ENCODE measurements at places on chromosomes 6 and 20. TPM values are rescaled to one million over a fixed set of nuclear protein-coding genes. Genes with fewer than 3 reads are reported as not detected.

ALDH8A1 gene
- total RNA-seq = 1.8 TPM

DNA sequence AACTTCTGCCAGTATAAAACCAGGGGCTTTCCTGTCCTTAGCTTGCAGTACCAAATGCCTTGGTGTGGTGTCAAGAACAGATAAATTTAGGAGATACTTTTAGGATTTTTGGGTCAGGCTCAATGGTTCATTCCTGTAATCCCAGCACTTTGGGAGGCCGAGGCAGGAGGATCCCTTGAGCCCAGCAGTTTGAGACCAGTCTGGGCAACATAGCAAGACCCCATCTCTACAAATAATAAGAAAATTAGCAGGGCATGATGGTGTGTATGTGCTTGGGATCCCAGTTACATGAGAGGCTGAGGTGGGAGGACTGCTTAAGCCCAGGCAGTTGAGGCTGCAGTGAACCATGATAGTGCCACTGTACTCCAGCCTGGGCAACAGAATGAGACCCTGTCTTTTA, 3.2 kb upstream of the ZBTB12 start:
- no peak overlapping the region for H3K27ac ChIP-seq
- DNase-seq = no peak
- no peaks in the 10 kb centered on the region for H3K36me3 ChIP-seq

PRDM13 gene
- total RNA-seq = not detected

GRCh38 chr6:56291302-56291917, 44.0 kb upstream of the COL21A1 start:
- H3K27ac ChIP-seq = no peak overlapping the region
- H3K4me1 ChIP-seq = no peaks in the 10 kb centered on the region
- H3K36me3 ChIP-seq = no peaks in the 10 kb centered on the region
- no peak overlapping the region for H3K4me3 ChIP-seq
- DNase-seq = no peak

- H3K36me3 ChIP-seq = peaks cover 5% of the 10 kb centered on the region
- H3K27ac ChIP-seq = no peak overlapping the region
- H3K27me3 ChIP-seq = peaks cover 7% of the 10 kb centered on the region
- no peak overlapping the region for H3K4me3 ChIP-seq
- DNase-seq = no peak
Observed at GRCh38 chr6:2713473-2714110, 37.1 kb downstream of the MYLK4 start.

DNA sequence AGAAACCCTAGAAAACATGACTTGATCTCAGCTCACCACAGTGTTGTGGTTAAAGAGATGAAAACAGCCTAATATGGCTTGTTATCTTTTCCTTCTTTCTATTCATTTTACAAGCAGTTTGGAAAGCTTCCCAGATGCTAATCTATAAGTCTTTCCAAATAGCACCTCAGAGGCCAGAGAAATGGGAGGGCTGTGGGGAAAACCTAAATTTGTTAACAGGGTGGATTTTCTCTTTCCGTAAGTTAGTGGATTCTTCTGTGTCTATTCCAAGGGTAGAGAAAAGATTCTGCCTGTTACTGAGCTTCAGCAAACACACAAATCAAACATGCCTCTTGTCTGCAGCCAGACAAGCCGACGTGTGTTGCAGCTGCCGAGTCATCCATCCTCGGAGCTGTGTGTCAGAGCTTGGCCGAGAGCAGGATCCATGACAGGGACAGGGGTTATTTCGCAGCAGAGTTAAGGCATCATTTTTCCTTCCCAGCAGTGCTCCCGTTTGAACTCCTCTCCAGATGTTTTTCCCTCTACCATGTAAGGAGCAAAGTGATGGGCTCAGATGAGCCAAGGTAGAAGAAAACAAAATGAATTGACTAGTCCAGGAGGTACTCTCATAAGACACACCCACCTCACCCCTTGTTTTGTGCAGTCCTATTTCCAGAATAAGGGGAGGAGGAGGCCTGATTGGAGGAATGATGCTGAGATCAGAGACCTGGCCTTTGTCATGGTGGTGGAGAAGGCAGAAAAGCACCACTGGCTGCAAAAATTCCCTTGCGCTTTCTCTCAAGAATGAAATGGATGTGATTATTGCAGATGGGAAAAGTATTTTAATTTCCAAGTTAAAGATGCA, 560.0 kb downstream of the C6orf118 start:
- H3K27me3 ChIP-seq = no peaks in the 10 kb centered on the region
- no peak overlapping the region for H3K27ac ChIP-seq
- no peak overlapping the region for H3K4me3 ChIP-seq
- no peaks in the 10 kb centered on the region for H3K4me1 ChIP-seq

DNA sequence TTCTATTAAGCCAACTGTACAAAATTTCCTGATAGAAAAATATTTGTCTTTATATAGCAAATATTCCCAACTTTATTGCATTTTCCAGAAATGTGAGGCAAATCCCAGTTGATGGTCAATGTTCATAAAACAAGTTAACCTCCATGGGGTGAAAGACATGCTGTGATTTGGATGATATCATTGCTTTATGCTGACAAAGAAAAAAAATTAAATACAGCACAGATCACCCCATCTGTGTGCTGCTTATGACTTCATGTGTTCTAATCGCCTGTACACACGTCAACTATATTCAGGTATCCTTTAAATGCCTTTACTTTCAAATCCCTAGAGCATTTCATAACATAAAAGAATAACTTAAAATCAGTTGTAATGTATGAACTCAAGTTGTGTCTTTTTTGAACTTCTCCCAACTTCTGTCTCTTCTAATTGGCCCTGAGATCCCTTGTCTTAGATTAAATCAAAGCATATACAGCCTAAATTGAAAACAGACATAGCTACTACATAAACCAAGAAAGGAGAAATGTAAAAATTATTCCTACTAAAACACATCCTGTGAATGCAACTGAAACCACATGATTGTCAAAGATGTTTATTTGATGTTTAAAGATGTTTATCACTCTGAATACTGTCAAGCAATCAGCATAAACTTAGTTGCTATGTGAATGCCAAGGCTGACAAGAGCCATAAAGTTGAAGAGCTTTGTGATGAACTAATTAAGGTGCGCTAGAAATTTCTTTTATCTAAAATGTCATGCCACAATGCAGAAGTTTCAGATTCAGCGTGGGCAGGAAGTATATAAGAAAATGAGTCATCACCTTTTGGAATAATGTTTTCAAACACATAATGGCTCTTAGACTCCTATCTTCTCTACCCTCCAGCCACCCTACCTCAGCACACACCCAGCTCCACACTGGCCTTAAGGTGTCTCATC, 68.7 kb downstream of the FILIP1 start:
- H3K4me3 ChIP-seq = no peak overlapping the region
- H3K27ac ChIP-seq = no peak overlapping the region
- no peaks in the 10 kb centered on the region for H3K36me3 ChIP-seq
- peaks cover 5% of the 10 kb centered on the region for H3K27me3 ChIP-seq

POM121L2 gene
- total RNA-seq = not detected

DNA sequence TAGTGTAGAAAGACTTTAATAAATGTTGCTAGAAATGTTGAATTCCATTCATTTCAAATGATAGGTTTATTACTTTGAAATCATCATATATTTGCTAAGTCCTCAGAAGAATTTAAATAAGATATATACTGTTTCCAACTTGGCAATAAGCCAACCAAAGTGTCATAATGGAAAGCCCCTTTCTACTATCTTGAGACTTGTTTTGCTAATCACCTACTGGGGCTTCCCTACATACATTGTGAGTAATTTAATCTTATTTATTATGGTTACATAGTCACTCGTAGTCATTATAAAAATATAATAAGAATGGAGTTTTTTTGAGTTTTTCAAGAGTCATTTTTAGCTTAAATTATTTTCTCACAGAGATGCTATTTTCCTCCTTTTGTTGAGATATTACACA, 20.7 kb downstream of the COL19A1 start:
- H3K4me3 ChIP-seq = no peak overlapping the region
- DNase-seq = no peak
- peaks cover 2% of the 10 kb centered on the region for H3K4me1 ChIP-seq
- peaks cover 27% of the 10 kb centered on the region for H3K27me3 ChIP-seq

GRCh38 chr6:37382994-37383765, 29.4 kb downstream of the RNF8 start:
- H3K27me3 ChIP-seq = no peaks in the 10 kb centered on the region
- no peak for DNase-seq
- H3K27ac ChIP-seq = peak overlapping the region; percentile 73
- no peaks in the 10 kb centered on the region for H3K4me1 ChIP-seq
- H3K36me3 ChIP-seq = peaks cover 15% of the 10 kb centered on the region

ALDH5A1 gene
- 18.2 TPM for total RNA-seq

PKHD1 gene
- total RNA-seq = not detected

Measured in activated naive CD8-positive, alpha-beta T cell treated with anti-CD3 and anti-CD28 coated beads for 36 hours (primary cell).